PC-3 (cell line): ENCODE measurements at places on chromosomes 3 and 15. TPM values are rescaled to one million over a fixed set of nuclear protein-coding genes. Genes with fewer than 3 reads are reported as not detected.

Gene SATB1
- 15.6 and 28.6 TPM in 2 replicates for total RNA-seq

Gene SLC24A5
- not detected in 2 replicates for total RNA-seq

Gene FBXW12
- not detected in 2 replicates for total RNA-seq

Gene MOBP
- not detected in 2 replicates for total RNA-seq

GRCh38 chr3:150960708-150961684, 11.5 kb downstream of the CLRN1 start:
- DNase-seq, result no peak

- DNase-seq, result no peak
Measured at GRCh38 chr3:100127792-100128191, 13.5 kb upstream of the FILIP1L start.

DNA sequence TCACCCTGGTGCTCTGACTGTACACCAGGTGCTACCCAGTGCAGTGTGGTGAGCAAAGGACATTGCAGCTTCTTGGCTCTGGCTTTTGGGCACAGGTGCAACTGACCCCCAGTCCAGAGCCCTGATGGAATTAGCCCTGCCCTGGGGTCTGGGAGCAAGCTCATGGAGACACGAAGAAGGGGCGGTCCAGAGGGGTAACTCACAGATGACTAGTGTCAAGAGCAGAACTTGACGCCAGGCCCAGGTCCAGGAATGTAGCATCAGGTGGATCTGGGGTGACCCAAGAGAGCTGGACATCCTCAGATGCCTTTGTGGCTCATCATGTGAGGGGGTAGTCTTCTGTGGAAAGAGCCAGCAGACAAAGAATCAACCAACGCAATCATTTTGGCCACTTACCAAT, 88.9 kb downstream of the ASB7 start:
- no peak for DNase-seq

DNA sequence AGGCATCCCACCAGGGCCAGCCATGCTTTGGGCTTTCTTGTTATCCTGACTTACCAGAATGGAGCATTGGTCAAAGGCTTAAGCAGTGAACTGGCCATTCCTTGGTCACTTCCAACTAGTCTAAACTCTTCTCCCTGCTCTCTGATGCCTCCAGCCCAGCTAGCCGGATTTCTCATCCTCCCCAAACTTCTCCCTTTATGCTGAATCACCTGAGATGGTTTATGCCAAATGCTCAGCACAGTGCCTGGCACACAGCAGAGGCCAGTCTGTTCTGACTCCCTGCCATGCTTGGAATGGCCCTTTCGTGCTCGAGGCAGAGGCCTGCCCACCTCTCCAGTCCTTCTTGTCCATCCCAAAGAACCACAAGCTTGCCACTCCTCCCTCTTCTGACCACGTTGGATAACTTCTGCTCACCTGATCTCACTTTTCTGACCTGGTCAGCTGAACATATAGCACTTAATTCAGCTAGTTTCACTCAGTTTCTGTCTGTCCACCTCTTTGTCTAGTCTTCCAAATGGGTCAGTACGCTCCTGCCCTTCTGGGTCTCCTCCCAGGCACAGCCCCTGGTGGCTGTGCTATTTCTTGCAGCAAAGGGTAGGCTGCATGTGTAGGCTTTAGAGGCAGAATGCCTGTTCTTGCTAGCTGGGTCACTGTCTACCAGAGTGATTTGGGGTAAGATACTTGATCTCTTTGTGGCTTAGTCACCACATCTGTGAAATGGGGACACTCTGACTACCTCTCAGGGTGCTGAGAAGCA, 2.2 kb upstream of the RBP1 start:
- DNase-seq, result no peak

GRCh38 chr3:48217449-48217848, 5.8 kb upstream of the CAMP start:
- no peak for DNase-seq

DNA sequence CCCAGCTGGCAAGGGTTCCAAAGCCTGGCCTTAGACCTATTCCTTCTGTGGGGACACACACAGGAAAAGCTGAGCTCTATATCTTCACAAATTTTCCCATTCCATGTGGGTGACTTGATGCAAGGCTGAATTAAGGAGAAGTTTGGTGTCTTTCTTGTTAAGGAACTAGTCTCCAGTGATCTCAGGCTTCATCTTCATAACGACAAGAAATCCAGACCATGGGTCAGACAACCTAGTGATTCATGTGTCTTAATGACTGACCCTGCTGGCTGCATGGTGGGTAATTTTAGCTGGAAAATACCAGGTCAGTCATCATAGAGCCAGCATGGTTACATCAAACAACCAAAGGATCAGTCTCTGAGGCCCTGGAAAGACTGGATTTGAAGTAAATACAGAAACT, 112.7 kb upstream of the SLC4A7 start:
- peak; percentile 31 for DNase-seq

Gene GOLGA8S
- not detected in 2 replicates for total RNA-seq

Gene LARP6
- 133 and 166 TPM in 2 replicates for total RNA-seq

DNA sequence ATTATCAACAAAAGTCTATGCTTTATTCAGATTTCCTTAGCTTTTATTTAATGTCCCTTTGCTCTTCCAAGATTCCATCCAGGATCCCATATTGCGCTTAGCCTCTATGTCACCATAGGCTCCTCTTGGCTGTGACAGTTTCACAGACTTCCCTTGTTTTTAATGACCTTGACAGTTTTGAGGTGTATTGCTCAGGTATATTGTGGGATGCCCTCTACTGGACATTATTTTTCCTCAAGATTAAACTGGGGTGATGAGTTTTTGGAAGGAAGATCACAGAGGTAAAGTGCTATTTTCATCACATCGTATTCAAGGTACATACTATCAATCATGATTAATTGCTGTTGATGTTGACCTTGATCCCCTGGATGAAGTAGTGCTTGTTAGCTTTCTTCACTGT, 99.1 kb upstream of the SMAD3 start:
- DNase-seq, result peak; percentile 31

DNA sequence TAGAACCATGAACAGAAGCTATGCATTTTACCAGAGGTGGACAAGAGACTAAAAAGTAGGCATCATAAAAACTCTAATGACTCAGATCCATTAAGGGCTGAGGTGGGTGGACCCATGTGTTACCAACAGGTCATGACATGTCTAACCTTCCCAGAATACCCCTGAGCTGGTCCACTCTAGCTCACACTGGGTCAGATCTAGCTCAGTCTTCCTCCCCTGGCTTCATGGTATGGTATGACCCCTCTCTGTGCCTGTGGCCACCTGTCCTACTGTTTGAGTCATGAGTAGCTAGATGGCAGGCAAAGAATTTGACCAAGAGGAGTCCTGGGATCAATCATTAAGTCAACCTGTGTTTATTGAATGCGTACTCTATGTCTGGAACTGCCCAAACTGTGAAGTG, 340.4 kb downstream of the EPHB1 start:
- no peak for DNase-seq
